Pancreas (tissue), 10 donors: ENCODE measurements at places on chromosomes 7 and 10.

GRCh38 chr10:88828310-88828709, 23.3 kb downstream of the ANKRD22 start:
- no peak overlapping the region for H3K4me3 ChIP-seq
- DNase-seq = no peak
- H3K36me3 ChIP-seq = no peaks in the 10 kb centered on the region
- no peak overlapping the region for H3K27ac ChIP-seq

DNA sequence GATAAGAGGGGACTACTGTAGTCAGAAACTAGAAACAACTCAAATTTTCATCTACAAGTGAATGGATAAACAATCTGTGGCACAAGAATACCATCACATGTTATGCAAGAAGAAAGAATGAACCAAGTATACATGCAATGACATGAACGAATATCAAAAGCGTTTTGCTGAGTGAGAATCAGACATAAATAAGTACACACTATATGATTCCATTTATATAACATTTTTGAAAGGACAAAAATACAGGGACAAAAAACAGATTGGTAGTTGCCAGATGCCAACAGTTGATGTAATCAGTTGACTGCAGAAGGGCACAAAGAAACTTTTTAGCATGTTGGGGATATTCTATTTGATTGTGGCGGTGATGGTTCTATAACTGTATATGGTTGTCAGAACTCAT, 33.6 kb downstream of the CTNNA3 start:
- no peaks in the 10 kb centered on the region for H3K4me1 ChIP-seq
- no peak overlapping the region for H3K4me3 ChIP-seq
- no peaks in the 10 kb centered on the region for H3K27me3 ChIP-seq
- DNase-seq = no peak
- no peaks in the 10 kb centered on the region for H3K36me3 ChIP-seq

GRCh38 chr10:57973451-57973850, 294.2 kb downstream of the IPMK start:
- no peaks in the 10 kb centered on the region for H3K27me3 ChIP-seq
- no peak for DNase-seq
- H3K36me3 ChIP-seq = no peaks in the 10 kb centered on the region
- no peaks in the 10 kb centered on the region for H3K4me1 ChIP-seq
- H3K27ac ChIP-seq = no peak overlapping the region

DNA sequence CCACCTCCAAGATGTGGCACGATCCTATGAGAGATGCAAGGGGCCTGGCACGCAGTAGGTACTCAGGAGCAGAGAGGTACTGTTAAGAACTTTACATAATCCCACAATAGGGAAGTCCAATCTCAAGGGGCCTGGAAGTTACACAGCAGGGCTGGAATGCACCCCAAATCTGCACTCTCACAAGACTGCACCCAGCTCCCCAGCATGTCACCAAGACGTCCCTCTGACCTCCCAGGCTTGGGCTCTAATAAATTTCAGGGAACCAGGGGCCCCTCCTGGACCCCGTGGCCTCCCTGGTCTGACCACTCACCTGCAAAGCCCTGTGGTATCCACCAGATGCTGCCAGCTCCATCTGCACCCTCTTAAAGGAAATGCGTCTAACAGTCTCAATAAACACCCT, 94.9 kb downstream of the OAT start:
- H3K27me3 ChIP-seq = no peaks in the 10 kb centered on the region
- H3K4me3 ChIP-seq = no peak overlapping the region
- no peak for DNase-seq
- no peak overlapping the region for H3K27ac ChIP-seq
- H3K36me3 ChIP-seq = no peaks in the 10 kb centered on the region

DNA sequence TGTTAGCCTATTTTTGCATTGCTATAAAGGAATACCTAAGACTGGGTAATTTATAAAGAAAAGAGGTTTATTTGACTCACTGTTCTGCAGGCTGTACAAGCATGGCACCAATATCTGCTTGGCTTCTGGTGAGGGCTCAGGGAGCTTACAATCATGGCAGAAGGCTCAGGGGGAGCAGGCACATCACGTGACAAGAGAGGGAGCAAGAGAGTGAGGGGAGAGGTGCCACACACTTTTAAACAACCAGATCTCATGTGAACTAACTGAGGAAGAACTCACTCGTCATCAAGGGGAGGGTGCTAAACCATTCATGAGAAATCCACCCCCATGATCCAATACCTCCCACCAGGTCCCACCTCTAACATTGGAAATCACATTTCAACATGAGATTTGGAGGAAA, 73.9 kb upstream of the ADCY1 start:
- H3K36me3 ChIP-seq = no peaks in the 10 kb centered on the region
- no peak overlapping the region for H3K4me3 ChIP-seq
- no peaks in the 10 kb centered on the region for H3K4me1 ChIP-seq
- no peak for DNase-seq

GRCh38 chr7:66615699-66616098, 13.0 kb upstream of the KCTD7 start:
- H3K27me3 ChIP-seq = no peaks in the 10 kb centered on the region
- H3K36me3 ChIP-seq = no peaks in the 10 kb centered on the region
- no peak for DNase-seq
- H3K4me1 ChIP-seq = no peaks in the 10 kb centered on the region
- no peak overlapping the region for H3K4me3 ChIP-seq

DNA sequence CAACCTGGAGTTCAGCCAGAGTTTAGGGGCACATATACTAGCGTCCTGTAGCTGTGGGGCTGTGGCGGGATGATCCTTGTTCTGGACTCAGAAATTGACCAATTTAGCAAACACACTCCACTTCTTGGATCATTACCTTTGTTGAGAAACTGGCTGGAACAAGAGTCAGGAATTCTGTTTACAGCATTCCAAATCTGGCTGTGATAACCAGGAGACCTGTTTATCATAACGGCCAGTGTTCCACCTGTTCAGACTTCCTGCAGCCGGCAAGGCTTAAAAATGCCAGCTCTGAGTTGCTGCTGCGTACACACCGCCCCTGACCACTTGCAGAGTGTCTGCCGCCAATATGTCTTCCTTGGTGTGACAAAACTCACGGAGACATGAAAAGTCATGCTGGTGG, 64.8 kb downstream of the ARMC3 start:
- no peak overlapping the region for H3K4me3 ChIP-seq
- no peaks in the 10 kb centered on the region for H3K27me3 ChIP-seq
- H3K36me3 ChIP-seq = no peaks in the 10 kb centered on the region
- DNase-seq = no peak

GRCh38 chr10:16436758-16437539, at the start of gene PTER:
Gene PTER (plus strand): TSS chr10:16437010. CDS start chr10:16484385, 47,375 bp downstream.
- peak; percentile 99 for DNase-seq
- H3K36me3 ChIP-seq = no peaks in the 10 kb centered on the region
- peak within 1 kb of the TSS; percentile 56 for H3K4me3 ChIP-seq
- H3K27me3 ChIP-seq = no peaks in the 10 kb centered on the region
- H3K4me1 ChIP-seq = peaks cover 20% of the 10 kb centered on the region
- peak within 1 kb of the TSS; percentile 85 for H3K27ac ChIP-seq

DNA sequence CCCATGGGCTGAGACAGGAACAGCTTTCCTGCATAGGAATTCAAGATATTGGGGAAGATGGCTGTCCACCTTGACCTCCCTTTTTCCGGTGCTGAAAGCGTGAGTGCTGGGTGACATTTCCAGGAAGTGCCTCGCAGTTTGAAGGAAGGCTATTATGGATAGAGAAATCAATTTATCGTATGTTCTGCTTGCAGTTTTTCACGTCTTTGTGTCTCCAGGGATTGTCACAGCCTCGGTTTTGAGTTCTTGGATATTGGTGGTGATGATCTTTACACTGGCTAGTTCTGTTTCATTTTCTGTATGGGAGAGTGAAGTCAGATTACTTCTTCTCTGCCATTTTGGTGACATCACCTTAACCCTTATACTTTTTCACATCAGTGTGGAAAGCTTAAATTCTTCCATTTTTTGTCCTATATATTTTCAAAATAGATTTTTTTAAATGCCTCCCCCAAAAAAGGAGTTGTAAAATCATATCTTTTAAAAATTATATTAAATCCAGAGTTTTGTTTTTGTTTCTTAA, 102.5 kb upstream of the APBB1IP start:
- H3K27me3 ChIP-seq = no peaks in the 10 kb centered on the region
- H3K36me3 ChIP-seq = no peaks in the 10 kb centered on the region
- no peak overlapping the region for H3K27ac ChIP-seq
- DNase-seq = no peak

DNA sequence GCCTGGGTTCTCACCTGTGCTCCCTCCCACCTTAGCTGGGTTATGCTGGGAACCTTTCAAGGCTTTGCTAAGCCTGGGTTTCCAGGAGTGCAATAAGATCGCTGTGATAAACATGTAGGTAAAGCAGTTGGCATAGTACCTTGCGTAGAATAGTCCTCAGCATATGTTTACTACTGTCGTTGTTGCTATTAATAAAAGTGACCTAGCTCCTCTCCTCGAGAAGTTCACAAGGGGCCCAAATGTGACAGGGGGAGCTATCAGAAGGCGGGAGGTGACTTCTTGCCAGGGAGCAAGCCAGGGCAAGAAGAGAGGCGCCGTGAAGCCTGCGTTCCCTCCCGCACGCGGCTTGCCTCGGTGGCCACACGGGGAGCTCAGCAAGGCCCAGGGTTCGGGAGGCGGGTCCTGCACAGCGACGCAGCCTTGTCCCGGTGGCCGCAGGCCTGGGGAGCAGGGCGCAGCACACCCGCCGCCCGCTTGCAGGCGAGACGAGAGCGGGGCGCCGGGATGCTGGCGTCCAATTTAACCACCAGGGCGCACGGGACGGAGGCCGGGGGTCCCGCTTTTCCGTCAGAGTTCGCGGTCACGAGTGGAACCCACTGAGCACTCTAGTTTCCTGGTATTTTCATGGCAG, 106.2 kb downstream of the SNX10 start:
- H3K27ac ChIP-seq = peak overlapping the region; percentile 75
- H3K36me3 ChIP-seq = no peaks in the 10 kb centered on the region
- peaks cover 10% of the 10 kb centered on the region for H3K4me1 ChIP-seq
- no peak for DNase-seq
- peak overlapping the region; percentile 36 for H3K4me3 ChIP-seq

DNA sequence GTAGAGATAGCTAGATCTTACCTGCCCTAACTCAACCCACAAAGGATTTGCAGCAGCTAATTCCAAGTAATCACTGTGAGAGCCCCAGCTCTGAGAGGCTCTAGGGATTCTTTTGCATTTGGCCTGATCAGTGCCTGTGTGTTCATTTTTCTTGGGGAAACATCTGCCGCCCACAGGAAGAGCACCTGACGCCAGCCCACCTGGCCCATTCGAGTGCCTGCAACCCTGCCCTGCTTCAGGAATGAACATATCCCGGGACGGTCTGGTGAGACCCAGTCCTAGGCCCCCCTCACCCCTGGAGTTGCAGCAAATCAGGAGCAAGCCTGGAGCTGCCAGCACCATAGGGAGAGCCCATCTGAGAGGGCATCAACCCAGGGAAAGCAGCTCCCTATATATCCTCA, 38.8 kb downstream of the GSDME start:
- no peak overlapping the region for H3K4me3 ChIP-seq
- no peaks in the 10 kb centered on the region for H3K36me3 ChIP-seq
- DNase-seq = no peak
- no peaks in the 10 kb centered on the region for H3K4me1 ChIP-seq
- no peak overlapping the region for H3K27ac ChIP-seq
- H3K27me3 ChIP-seq = no peaks in the 10 kb centered on the region

DNA sequence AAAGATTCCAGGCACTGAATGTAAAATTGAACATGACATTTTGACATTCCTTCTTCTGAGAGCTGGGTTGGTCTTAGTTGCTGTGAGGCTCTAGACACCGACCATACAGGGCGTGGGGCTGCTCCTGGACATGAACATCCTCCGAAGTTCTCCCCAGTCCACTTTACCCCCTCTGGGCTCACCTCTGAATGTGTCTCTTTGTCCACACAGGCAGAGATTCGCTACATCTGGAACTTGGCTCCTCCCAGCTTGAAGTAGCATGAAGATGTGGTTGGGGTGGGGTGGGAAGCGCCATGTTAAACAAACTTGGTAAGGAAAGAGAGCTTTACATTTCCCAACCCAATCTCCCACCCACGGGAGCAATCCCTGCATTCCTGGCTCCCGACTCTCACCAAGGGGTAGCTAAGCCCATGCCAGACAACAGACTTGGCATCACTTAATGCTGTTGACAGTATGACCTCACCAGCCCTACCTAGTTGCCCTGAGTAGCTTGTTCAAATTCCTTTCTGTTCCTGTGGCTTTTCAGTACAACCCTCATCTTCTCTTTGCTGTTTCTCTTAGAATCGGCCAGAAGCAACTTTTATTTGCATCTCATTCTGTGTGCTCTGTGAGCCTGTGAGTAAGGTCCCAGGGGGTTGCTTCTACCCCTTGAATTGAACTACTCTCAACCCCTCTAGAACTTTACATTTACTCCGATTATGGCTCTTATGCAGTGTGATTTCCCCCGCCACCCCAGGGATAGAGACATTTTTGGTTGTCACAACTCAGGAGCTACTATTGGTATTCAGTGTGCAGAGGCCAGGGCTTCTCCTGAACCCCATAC, 211.4 kb downstream of the SEC23IP start:
- H3K4me3 ChIP-seq = no peak overlapping the region
- no peak for DNase-seq
- H3K4me1 ChIP-seq = no peaks in the 10 kb centered on the region
- no peak overlapping the region for H3K27ac ChIP-seq
- no peaks in the 10 kb centered on the region for H3K36me3 ChIP-seq

DNA sequence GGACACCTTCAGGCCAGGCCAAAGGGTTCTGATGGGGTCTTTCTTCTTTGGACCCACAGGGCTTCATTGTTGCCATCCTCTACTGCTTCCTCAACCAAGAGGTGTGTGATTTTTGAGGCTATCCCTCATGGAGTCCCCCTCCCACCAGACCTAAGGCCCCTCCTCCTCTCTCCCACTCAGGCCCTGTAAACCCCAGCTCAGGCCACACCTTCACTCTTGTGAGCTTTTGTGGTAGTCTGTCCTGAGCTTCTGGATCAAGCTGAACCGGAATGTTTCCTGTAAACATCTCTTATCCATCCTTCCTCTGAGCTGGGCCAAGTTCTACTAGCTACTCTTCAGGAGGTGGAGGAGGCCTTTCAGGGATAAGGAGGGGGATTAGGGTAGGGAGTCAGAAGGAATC, 13.5 kb downstream of the GHRHR start:
- H3K36me3 ChIP-seq = no peaks in the 10 kb centered on the region
- H3K4me3 ChIP-seq = no peak overlapping the region
- no peaks in the 10 kb centered on the region for H3K27me3 ChIP-seq
- no peak overlapping the region for H3K27ac ChIP-seq
- DNase-seq = no peak
